ENCODE measurements at places on chromosomes 7 and 10.

GRCh38 chr7:149317986-149318672 lies 56.1 kb downstream of the ZNF783 start:
- DNase-seq: no peak

DNA sequence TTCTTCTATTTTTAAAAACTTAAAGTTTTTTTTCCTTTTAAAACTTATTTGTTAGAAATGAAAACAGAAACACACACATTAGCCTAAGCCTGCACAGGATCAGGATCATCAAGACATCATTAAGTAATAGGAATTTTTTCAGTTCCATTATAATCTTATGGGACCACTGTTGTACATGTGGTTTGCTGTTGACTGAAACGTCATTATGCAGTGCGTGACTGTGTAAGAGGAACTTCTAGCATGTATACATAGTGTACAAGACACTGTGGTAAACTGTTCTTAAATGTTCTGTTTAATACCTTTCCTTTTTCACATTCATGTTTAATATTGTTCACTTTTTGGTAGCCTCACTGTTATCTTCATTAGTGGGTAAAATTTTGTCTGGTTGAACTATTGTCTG lies 12.1 kb downstream of the ENTPD7 start:
- no peak for DNase-seq

DNA sequence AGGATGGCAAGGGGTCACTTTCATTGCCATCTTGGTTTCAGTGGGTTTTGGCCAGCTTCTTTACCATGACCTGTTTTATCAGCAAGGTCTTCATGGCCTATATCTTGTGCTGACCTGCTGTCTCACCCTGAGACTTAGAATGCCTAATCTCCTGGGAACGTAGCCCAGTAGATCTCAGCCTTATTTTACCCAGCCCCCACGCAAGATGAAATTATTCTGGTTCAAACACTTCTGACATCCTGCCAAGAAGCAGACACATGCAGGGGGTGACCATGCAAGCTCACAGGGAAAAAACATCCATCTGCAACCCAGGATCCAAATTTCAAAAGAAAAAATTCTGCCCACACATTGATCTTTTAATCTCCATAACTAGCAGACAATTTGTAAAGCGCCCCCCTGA lies 88.4 kb upstream of the EEPD1 start:
- no peak for DNase-seq

DNA sequence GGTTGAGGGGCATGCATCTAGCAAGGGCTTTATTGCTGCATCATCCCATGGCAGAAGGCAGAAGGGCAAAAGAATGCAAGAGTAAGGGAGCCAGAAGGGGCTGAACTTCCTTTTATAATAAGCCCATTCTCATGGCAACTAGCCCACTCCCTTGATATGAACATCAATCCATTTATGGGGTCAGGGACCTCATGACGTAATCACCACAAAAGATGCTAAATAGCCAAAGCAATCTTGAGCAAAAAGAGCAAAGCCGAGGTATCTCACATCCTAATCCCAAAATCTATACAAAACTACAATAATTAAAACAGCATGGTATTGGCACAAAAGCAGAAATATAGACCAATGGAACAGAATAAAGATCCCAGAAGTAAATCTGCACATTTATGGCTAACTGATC lies 499.9 kb downstream of the ATRNL1 start:
- DNase-seq: no peak

DNA sequence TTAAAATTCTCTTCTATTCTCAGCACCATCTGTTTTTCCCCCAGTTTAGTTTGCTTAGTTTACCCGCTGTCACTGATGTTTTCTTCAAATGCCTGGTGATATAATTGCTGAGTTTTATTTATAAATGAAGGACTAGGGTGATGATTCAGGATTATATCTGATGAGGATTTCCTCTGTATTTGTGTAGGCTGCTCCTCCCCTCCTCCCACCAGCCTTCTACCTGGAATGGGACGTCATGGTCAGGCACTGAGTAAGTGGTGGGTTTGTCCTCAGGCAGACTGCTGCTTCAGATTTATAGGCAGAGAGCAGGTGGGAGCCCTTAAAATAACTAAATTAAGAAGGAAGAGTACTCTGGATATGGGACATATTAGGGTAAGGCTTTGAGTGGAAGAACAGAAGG lies 35.8 kb downstream of the PALS2 start:
- DNase-seq: no peak

GRCh38 chr7:78170815-78171214 lies 372.2 kb downstream of the PHTF2 start:
- DNase-seq: no peak

DNA sequence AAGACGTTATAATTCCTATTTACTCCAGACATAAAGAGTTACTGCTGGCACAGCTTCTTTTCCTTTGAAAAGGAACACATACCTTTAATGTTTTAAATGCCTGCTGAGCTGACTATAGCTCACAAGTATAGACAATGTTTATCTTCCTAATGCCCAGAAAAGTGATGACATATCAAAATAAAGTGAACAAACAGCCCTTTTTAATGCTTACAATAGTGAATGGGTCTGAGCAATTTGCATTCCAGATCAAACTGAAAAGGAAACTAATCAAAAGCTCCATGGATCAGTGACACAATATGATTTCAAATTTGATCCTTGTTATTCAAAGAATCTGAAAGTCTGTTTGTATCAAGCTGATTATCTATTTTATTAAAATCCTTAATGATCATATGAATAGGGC lies 233.6 kb upstream of the SEMA3E start:
- DNase-seq: no peak

DNA sequence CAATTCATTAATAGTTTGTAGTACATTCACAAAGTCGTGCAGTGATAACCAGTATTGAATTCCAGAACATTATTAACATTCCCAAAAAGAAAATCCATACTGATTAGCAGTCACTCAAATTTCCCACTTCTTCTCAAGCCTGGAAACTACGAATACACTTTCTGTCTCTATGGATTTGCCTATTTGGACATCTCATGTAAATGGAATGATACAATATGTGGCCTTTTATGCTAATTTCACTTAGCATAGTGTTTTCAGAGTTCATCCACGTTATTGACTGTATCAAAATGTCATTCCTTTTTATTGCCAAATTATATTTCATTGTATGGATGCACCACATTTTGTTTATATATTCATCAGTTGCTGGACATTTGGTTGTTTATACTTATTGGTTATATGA lies 78.8 kb downstream of the STK31 start:
- DNase-seq: no peak

DNA sequence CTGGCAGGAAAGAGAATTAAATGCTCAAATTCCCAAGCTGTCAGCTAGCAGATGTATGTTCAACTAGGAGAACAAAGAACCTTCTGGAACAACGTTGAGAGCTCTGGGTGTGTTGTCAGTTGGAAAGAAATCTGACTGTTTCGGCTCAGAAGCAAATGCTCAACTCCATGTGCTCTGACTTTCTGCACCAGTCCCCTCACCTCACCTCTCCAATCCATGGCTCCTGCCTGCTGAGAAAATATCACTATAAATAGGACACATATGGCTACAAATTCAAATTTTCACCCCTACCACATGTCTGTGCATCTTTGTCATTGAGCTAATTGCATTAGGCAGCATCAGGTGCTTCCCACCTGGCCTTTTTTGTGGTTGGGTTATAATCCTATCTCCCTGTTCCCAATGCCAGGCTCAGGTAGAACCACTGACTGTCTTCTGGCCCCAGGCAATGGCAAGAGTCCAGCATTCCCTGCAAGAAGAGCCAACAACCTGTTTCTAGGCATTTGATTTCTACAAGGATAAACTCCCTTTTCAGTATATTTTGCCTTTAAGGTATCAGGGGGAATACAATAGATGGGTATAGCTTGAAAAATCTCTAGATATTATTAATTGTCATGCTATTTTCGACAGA lies 142.6 kb upstream of the LSM8 start:
- DNase-seq: no peak

DNA sequence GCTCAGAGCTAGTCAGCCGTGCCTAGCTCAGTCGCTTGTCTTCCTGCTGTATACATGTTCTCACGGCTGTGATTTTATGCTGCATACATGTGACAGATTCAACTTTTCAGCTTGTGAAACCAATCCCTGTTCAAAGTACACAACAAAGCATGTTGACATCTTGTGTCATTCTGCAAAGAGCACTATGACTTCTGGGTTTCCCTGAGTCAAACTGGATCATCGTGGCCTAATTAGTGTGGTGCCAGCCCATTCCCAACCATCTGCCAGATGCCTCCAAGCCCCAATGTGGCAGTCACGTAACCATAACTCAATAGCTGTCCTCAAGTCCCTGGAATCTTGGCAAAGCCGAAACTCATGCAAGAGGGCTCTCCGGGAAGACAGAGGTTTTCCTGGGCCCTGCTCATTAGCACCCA lies 144.8 kb downstream of the MYOF start:
- DNase-seq: no peak

GRCh38 chr7:25887266-25887665 lies 264.7 kb upstream of the NFE2L3 start:
- DNase-seq: no peak

- DNase-seq: peak; percentile 30
These were observed 21.7 kb upstream of the ZNF365 start for GRCh38 chr10:62352356-62352970.

- DNase-seq: no peak
These were observed 21.3 kb upstream of the ZMIZ2 start for GRCh38 chr7:44727158-44727936.

GRCh38 chr7:137147338-137147720 lies 196.2 kb downstream of the PTN start:
- DNase-seq: no peak

DNA sequence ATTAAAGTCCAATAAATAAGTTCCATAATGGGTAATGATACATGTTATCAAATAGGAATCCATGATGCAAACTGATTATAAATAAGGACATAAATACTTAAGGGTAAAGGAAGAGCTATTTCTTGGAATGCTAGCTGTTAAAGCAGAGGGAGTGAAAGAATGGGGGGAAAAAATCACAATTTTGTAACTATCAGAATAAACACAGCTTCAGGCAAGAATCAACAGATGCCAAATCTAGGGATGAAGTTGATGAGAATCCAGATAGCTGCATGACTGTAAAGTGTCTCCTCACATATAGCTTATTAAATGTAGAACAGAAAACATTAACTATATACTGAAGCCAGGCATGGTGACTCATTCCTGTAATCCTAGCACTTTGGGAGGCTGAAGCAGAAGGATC lies 4.9 kb downstream of the IPMK start:
- DNase-seq: no peak

DNA sequence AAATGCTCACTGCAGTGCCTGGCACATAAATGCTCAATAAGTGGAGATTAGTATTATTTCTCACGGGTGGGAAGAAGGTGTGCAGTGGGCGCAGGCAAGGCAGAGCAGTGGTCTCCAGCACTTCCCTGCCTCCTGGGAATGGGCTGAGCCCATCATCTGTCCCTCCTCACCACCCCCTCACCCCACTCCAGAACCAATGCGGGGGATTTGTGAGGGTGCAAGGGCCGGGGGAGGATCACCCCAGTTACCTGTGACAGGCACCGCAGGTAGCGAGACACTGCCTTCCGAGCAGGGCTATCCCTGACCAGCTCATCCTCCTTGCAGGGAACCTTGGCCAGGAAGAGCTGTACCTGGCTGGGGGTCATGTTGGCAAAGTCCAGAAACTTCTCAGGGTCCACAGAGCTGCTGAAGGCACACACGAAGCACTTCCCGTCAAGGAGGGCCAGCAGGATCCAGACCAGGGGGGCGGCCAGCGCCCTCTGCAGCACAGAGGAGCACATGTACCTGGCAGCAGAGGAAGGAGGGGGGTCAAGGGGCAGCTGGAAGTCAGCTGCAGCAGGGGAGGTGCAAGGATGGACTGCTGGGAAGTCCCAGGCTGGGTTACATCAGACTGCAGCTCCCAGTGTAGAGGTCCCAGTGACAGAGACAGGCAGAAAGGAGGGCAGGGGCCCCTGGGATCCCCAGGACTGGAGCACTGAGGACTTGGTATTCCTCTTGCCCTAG lies 2.8 kb downstream of the CALHM3 start:
- no peak for DNase-seq

DNA sequence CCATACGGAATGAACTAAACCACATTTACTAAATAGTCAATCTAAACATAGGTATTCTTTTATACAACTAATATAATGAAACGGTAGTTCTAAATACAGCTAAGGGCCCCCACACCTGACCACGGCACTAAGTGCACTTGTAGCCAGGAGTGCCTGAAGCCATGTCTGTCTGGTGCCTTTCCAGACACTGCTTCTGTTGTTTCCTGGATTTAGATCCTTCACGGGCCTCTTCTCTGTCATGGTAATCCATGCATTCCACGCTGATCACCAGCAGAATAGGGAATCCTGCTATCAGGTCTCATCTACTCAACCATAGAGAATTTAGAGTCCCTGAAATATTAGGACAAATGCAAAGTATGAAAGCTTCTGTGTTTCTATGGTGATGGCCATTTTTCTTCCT lies 37.8 kb downstream of the OSBPL3 start:
- no peak for DNase-seq

- no peak for DNase-seq
These were observed 832 bp downstream of the XRCC2 start for GRCh38 chr7:152674860-152675758.

- no peak for DNase-seq
These were observed 9.5 kb upstream of the RAMP3 start for GRCh38 chr7:45147858-45148652.

- peak; percentile 24 for DNase-seq
These were observed 44.5 kb downstream of the ICA1 start for GRCh38 chr7:8217200-8218068.

DNA sequence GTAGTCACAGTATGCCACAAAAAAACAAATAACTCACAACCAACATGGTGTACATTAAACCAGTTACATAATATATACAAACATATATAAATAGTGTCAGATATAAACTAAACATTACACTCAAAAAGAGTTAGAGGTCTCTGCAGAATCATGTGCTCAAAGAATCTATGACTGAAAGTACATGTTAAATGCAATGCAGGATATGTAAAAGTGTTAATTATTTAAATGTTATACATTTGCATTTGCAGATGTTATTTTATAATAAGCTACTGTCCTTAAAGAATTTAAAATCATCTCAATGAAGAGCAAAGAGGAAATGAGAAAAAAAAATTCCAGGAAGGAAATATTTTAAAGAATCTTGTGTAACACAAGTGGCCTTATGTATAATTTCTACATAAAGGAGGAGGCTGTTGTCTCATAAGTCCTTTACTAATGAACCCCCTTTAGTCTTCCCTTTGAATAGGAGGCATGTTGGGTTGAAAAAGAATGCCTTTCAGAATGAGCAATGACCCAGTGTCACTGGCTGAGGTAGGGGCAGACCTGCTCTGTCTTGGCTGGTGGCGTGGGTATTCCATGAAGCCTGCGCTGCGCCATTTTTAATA lies 148.9 kb downstream of the ITGA8 start:
- no peak for DNase-seq

DNA sequence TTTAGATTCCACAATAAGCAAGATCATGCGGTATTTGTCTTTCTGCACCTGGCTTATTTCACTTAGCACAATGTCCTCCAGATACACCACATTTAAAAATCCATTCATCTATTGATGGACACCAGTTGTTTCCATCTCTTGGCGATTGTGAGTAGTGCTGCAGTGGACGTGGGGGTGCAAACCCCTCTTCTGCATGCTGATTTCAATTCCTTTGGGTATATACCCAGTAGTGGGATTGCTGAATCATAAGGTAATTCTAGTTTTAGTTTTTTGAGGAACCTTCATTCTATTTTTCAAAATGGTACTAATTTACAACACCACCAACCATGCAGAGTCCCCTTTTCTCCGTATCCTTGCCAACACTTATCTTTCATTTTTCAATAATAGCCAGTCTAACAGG lies 2.0 kb upstream of the ASB10 start:
- DNase-seq: no peak
